Mucosa of gallbladder (tissue), 1 donor: ENCODE measurements at places on chromosomes 7 and 10.

- DNase-seq: no peak
These were observed 29.6 kb downstream of the MINPP1 start for GRCh38 chr10:87534173-87534858.

GRCh38 chr10:100838986-100839385 lies 73.8 kb upstream of the SLF2 start:
- no peak for DNase-seq

- DNase-seq: no peak
These were observed 93.1 kb upstream of the DKK1 start for GRCh38 chr10:52220947-52221346.

- no peak for DNase-seq
These were observed 51.5 kb downstream of the DOCK1 start for GRCh38 chr10:126956712-126957108.

- no peak for DNase-seq
These were observed 66.9 kb downstream of the MTPAP start for GRCh38 chr10:30282221-30282620.

DNA sequence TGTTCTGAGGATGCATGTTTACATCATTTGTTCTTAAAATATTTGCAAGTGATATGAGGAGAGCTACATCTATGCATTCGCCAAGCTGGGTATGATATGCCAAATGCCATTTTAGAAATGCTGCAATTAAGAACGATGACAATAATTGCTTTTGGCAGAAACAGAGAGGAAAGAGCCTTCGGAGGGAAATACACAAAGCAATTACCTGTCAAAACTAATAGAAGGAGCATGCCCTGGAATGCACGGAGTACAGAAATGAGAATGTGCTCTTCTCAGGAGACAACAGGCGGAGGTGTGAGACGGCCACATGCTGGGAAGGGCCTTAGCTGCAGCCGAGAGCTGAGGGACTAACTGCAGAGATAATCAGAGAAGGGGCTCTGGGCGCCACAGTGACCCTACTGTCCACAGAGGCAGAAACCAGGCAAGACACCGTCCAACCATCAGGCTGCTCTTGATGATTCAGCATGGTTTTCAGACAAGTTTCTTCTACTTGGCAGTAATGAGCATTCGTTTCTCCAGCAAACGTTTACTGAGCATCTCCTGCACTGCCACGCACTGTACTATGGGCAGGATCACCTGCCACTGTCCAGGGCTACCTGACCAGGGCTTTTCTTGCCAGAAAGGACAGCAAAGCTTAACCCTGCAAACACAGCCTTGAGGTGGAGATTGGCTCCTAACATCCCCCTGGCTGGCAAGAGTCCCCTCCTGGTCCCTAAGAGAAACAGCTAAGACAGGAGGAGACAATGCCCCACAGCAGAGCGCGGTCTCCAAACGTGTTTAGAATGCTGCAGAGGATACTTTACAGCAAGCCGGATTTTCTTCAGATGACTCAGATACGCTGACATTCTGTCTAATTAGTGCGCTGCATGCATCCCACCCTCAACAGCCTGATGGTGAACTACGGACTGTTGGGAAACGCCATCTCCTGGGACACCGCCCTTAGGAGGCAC lies 18.1 kb downstream of the VIPR2 start:
- DNase-seq: no peak

DNA sequence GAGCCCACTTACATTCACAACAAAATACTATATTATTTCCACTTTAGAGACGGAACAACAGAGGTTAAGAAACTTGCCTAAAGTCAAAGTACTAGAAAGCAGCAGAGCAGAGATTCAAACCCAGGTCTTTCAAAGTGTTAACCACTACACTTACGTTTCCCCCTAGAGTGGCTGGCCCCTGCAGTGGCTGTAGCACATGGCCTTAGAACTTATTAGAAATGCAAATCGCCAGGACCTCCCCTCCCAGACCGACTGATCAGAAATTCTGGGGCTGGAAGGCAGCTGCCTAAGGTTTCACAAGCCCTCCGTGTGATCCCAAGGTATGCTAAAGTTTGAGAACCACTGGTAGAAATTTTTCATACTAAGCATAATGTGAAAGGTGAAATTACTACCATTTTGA lies 8.1 kb downstream of the MPP7 start:
- DNase-seq: no peak

DNA sequence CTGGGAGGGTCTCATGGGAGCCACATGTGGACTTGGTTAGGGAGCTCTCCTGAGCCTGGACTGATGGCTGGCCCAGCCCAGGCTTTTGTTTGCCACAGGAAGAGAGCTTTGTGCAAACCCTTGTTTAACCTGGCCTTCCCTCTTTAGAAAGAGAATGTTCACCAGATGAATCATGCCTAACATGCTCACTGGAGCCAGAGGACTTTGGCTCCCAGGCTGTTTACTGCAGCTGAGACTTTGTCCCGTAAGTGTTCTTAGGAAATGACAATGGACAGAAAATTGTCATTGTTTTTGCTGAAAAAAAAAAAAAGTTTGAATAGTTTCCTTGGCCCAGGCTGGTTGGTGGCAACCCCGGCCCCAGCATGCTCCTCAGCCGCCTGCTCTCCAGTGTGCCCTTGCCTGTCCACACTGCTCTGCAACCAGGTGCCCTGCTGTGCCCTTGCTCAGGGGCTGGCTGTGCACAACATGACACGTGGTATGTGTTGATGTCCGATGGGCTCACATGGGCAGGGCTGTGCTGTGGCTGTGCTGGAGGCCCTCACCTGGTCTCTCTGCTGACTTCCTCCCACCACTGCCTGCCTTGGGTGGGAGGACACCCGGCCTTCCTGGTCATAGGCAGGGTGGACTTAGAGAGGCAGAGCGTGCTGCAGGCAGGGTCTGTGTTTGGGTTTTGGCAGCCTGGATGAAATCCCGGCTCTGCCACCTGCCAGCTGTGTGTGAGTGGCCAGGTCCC lies 215.3 kb upstream of the ZNF32 start:
- DNase-seq: peak; percentile 77

- peak; percentile 46 for DNase-seq
These were observed 15.8 kb upstream of the CAMK1D start for GRCh38 chr10:12333380-12334185.

GRCh38 chr10:83909001-83909400 lies 230.3 kb upstream of the GHITM start:
- no peak for DNase-seq

DNA sequence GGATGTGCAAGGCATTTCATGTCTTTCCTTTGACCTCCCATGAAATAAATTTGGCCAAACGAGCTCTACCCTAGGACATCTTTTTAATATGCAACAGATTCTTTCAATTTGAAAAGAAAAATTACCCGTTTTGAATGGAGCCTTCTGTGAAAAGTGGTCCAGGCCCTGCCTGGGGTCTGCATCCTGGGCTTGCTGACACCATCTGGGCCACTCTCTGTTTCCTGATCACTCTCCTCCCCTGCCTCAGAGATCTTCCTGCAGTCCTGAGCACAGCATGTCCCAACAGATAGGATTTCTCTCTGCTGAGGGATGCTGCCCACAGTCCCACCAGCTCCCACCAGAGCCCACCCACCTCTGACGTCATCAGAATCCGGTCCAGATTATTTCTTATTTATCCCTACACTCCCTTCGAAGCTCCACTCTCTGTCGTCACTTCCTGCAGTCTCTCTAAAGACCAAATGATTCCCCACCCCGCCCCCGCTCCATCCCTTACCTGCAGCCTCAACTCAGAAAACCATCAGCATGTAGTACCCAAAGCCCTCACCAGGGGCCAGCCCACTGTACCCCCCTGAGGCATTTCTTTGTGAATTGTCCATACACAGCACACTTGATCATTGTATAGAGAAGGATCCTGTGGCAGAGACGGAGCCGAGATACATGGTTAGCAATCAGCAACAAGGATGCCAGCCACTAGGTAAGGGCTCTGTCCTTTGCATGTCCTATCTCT lies 192.1 kb upstream of the MGMT start:
- no peak for DNase-seq

DNA sequence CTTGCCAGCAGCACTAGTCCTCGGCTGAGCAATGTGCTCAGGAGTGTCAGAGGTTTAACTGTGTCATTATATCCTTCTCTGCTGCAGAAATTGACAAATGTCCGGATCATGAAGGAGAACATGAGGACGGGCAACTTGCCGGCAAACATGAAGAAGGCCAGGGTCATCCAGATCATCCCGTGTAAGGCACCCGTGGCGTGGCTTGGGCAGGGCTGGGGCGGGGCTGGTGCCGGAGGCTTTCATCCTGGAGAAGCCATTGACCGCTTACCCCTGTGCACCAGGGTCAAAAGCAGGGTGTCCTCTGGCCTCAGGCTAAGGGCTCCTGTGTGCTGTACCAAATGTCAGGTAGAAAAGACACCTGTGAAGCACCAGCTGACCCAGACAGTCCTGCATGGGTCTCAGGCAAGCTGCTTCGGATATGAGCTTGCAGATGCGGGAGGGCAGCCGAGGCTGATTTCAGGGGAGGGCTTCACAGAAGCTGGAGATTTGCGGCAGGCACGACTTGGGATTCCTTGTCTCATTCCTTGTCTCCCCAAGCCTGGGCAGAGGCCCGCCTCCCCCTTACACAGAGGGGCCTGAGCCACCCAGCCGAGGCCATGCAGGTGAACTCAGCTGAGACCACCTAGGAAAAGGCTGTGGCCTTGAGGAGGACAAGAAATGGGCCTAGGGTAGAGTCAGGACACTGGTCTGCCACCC lies 55.4 kb downstream of the MKI67 start:
- no peak for DNase-seq

DNA sequence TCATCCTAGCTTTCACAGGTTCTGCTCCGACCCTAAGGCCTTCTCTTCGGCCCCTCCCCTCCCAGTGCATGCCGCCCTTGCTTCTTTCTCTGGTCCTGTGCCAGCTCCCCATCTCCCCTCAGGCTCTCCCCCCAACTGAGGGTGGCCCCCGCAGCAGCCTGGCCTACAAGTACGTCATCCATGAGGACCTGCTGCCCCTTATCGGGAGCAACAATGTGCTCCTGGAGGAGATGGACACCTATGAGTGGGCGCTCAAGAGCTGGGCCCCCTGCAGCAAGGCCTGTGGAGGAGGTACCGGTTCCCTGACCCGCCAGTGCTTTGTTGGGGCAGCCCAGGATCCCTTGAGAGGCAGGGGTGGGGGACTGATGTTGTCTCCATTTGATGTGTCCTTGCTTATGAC lies 33.8 kb downstream of the TBATA start:
- DNase-seq: no peak

DNA sequence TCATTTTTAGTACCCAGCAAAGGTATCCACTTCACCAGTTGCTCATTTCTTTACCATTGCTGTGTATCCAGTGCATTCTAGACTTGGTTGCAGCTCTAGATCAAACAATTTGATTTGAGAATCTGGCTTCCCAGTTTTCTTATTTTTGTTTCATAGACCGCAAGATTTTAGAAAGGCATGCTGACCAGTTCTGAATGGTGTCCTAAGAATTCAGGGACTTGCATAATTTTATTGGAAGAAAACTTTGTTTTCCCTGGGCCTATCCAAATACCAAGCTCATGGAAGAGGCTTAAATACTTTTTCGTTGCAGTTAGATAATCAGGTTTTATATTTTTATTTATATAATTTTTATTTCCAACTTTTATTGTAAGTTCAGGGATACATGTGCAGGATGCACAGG lies 58.3 kb downstream of the BICC1 start:
- DNase-seq: no peak

DNA sequence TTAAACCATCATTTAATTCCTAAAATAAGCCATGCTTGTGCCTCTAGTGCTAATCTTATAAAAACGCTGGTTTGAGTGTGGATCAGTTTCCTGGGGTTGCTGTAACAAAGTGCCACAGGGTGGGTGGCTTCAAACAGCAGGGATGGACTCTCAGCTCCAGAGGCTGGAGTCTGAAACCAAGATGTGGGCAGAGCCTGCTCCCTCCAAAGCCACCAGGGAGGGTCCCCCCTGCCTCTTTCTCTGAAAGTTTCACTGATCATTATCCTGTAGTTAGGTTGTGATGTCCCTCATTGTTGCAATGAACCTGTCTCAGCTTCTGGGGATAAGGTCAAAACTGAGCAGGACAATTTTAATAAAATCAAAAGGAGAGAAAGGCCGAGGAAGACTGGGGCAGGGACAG lies 251.9 kb upstream of the TCERG1L start:
- DNase-seq: no peak

- DNase-seq: no peak
These were observed 328.8 kb upstream of the NRG3 start for GRCh38 chr10:81546243-81546642.

DNA sequence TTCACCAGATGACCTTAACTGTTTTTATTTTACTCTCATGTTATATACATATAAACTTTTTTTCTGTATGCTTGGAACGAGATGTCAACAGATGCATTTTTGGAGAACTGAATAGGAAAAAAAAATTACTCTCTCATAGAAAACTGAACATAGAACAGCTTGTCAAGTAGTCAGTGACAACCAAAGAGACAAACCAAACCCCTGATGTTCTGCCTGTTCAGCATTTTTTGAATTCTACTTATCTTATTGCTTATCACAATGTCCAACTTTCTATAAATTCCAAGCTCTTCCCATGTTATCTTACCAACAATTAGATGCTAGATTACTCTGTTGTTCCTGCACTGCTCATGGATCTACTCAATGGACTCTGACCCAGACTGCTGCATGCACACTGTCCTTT lies 95.2 kb downstream of the VPS41 start:
- DNase-seq: no peak

DNA sequence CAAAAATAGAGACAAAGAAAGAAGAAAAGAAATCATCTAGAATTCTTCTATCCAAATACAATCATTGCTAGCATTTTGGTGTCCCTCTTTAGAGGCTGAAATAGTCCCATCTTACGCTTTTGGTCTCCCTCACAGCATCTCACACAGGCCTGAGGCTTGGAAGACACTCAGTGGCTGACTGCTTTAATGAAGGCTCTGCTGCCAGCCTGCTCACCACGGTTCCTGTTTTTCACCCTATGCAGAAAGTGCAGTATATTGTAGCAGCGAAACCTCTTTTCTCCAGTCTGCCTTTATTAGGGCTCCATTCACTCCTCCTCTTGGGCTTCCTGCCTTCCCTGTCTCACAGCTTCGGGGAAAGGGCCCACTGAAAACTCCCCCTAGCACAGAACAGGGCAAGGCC lies 102.2 kb downstream of the JCAD start:
- DNase-seq: no peak

GRCh38 chr7:107779647-107780099 lies 23.4 kb downstream of the SLC26A3 start:
- no peak for DNase-seq

DNA sequence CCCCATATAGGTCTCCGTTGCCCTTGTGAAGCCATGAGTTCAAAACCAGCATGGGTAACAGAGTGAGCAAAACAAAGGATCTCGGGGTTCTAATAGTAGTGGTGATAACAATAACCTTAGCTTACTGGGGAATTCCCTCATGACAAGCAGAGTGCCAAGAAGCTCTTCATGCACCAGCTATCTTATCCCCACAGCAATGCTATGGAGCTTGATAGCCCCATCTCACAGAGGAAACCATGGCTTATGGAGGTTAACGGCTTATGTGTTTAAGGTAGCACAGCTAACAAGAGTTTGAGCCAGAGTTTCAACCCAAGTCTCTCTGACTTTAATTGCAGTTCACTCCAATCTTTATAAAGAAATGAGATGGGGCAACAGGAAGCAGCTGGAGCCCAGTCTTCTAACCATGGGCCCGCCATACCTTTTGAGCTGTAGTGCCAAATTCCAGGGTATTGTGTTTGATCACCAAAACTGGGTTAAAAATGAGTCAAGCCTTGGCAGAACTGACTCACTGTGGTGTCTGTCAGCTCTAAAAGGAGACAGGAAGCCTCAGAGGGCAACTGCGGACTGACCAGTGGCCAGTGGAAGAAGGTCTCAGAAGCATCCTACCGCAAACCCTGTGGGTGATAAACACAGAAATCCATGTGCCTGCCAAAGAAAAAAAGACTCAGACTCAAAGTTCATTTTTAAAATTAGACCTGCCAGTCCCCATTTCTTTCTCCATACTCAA lies 16.5 kb upstream of the PLAU start:
- DNase-seq: no peak

- no peak for DNase-seq
These were observed 20.1 kb downstream of the TMEM176A start for GRCh38 chr7:150820578-150821198.
